ENCODE measurements at places on chromosomes 2 and 18. TPM values are rescaled to one million over a fixed set of nuclear protein-coding genes. Genes with fewer than 3 reads are reported as not detected.

The SLC9A2 gene
- total RNA-seq = 0.16 TPM

- no peaks in the 10 kb centered on the region for H3K4me1 ChIP-seq
- no peaks in the 10 kb centered on the region for H3K36me3 ChIP-seq
- no peak for DNase-seq
These were observed 91.8 kb upstream of the KLF7 start for GRCh38 chr2:207257251-207258250.

GRCh38 chr18:709771-710170, 2.7 kb downstream of the ENOSF1 start:
- no peaks in the 10 kb centered on the region for H3K36me3 ChIP-seq
- H3K4me1 ChIP-seq = no peaks in the 10 kb centered on the region
- no peak for DNase-seq
- H3K4me3 ChIP-seq = no peak overlapping the region
- no peaks in the 10 kb centered on the region for H3K27me3 ChIP-seq

DNA sequence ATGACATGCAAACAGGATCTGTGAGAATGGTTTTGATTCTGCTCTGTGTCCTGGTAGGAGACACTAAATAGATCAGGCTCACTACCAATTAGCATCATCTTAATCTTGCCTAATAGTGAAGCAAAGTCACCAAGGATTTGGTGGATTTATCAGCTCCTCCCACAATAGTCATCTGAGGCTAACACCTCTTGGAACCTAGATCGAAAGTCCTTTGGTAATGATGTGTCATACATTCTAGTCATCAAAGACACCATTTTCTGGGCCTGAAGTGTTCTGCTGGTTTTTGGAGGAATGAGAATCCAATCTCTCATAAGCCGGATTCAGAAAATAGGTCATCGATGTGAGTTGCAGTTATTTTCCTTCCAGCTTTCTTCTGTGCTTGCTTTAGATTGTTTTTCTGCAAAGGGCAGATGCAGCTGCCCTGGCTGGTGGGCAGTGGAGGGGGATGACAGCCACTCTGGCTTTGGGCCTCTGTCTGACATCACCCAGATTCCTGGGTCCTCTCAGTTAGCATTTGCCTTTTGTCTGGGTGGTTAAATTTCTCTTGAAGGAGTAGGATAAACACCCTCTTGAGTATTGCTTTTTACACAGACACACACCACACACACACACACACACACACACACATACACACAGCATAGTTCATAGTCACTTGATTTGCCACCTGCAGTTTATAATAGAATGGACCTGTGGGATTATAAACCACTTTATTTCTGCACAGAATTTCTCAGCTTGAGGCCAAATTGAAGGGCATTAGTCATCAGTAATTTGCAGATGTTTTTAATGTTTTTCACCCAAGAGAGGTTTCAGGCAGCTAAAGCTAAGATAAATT, at the start of gene MYO3B:
Gene MYO3B (plus strand): TSS at position 198 of the 832 bp plus-strand sequence. CDS start 141 bp downstream, at position 339.
- H3K36me3 ChIP-seq = no peaks in the 10 kb centered on the region
- H3K4me1 ChIP-seq = no peaks in the 10 kb centered on the region
- H3K27ac ChIP-seq = peak within 1 kb of the TSS; percentile 26
- H3K4me3 ChIP-seq = no peak within 1 kb of the TSS

DNA sequence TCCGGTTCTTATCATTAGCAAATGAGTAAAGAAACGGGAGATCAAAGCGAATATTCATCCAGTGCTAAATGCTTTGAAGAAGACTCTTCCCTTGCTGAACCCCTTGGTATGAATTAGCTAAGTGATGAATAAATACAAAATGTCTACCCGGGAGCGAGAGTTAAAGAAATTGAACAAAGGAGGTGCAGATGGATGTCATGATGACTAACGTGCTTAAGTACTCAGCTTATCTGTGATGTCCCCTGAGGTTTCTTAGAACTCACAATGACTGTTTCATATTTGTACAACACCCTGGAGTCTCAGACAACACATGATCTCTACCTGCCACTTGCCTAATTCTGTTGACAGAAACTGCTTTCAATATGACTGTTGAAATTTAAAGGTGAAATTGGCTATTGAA, 148.5 kb downstream of the TMEM200C start:
- H3K27me3 ChIP-seq = no peaks in the 10 kb centered on the region
- DNase-seq = no peak
- no peak overlapping the region for H3K4me3 ChIP-seq
- H3K36me3 ChIP-seq = no peaks in the 10 kb centered on the region
- H3K27ac ChIP-seq = no peak overlapping the region

GRCh38 chr2:128589681-128590080, 271.0 kb upstream of the HS6ST1 start:
- H3K27me3 ChIP-seq = no peaks in the 10 kb centered on the region
- no peak overlapping the region for H3K27ac ChIP-seq
- H3K4me1 ChIP-seq = peaks cover 3% of the 10 kb centered on the region
- no peaks in the 10 kb centered on the region for H3K36me3 ChIP-seq
- no peak for DNase-seq

DNA sequence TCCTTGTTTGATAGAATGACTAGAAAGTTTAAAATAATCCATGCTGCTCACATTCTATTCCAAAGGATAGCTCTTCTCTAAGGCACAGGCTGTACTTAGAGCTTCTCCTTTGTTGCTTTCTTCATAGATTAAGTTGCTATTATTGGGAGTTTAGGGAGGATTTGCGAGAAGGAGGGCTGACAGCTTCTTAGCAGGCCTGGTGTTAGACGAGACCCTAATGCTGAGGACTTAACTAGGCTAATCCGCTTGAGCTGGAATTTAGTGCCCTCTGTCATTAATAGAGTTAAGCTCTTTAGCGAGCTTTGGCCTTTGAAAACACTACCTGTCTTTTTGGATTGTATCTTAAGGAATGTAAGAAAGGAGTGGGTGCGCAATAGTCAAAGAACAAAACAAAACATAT, 81.3 kb downstream of the MOGAT1 start:
- no peaks in the 10 kb centered on the region for H3K27me3 ChIP-seq
- H3K36me3 ChIP-seq = no peaks in the 10 kb centered on the region
- DNase-seq = no peak

GRCh38 chr2:140392824-140393223, 1612.6 kb upstream of the NXPH2 start:
- no peak overlapping the region for H3K4me3 ChIP-seq
- H3K36me3 ChIP-seq = no peaks in the 10 kb centered on the region
- no peak overlapping the region for H3K27ac ChIP-seq
- DNase-seq = no peak
- H3K27me3 ChIP-seq = no peaks in the 10 kb centered on the region
